Activated T-cell treated with anti-CD3 and anti-CD28 coated beads, Interleukin-2, amount 50 U/mL, for 72 hours (primary cell): ENCODE measurements at places on chromosomes 3 and 15. TPM values are rescaled to one million over a fixed set of nuclear protein-coding genes. Genes with fewer than 3 reads are reported as not detected.
A peak's percentile ranks its signal among the peaks of the same experiment; 100 is the strongest.

DNA sequence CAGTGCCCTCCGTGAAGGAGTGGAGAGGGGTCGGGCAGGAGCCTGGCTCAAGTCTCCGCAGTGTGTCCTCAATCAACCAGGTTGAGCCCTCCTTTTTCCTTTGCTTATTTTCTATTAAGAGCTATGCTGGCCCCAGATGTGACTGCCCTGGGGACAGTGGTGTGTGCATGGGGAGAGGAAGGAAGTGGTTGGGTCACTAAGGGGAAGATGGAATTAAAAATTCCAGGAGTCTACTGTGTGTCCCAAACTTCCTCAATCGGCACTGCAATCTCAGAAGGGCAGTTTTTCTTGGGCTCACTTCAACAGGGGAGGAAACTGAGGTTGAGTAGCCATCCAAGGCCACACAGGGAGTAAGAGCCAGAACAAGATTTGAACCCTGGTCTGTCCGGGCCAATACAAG lies 13.7 kb upstream of the GRIP2 start:
- no peak overlapping the region for H3K27ac ChIP-seq
- H3K27me3 ChIP-seq, result peaks cover 54% of the 10 kb centered on the region
- peaks cover 18% of the 10 kb centered on the region for H3K4me1 ChIP-seq
- no peak overlapping the region for H3K4me3 ChIP-seq

DNA sequence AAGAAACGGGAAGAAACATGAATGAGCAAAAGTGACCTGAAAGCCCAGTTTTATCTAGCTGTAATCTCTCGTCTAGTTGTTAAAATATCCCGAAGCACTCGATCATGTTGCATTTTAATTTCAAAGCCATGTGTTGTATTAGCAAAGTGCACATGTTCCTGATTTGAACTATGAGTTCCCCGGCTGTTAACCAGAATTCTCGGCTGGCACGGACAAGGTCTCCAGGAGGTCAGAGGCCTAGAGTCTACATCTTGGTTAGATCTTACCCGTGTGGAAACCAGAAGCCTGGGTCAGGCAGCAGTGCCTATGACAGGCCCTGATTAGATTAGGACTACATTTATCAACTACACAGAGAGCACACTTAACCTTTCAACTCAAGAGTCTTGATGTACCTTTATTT lies 195.8 kb downstream of the CDIN1 start:
- no peaks in the 10 kb centered on the region for H3K27me3 ChIP-seq
- H3K27ac ChIP-seq, result no peak overlapping the region
- H3K36me3 ChIP-seq, result no peaks in the 10 kb centered on the region
- no peak for DNase-seq
- H3K4me3 ChIP-seq, result no peak overlapping the region

DNA sequence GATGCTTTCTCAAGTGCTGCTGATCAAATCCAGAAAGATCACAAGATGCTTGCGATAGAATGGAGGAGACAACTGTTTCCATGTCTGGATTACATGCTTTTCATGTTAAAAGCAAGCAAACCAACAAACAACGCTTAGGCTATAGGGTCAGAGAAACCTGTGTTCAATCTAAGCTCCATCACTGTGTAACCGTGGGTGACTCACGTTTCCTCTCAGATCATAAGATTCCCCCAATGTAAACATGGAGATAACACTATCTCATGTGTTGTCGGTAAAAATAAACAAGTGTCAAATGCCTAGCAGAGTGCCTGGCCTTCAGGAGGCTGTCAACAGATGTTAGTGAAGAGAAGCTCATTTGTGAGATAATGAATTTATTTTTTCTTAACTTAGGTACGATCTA lies 907.8 kb downstream of the NTRK3 start:
- no peak overlapping the region for H3K27ac ChIP-seq
- H3K27me3 ChIP-seq, result no peaks in the 10 kb centered on the region
- no peaks in the 10 kb centered on the region for H3K4me1 ChIP-seq
- no peak overlapping the region for H3K4me3 ChIP-seq
- DNase-seq, result no peak

- H3K36me3 ChIP-seq, result peaks cover 4% of the 10 kb centered on the region
- DNase-seq, result peak; percentile 4
- H3K4me3 ChIP-seq, result no peak overlapping the region
- no peaks in the 10 kb centered on the region for H3K4me1 ChIP-seq
- H3K27ac ChIP-seq, result no peak overlapping the region
- no peaks in the 10 kb centered on the region for H3K27me3 ChIP-seq
Measured at GRCh38 chr3:122754929-122755328, 38.7 kb downstream of the HSPBAP1 start.

GRCh38 chr3:77169823-77170222 lies 129.9 kb downstream of the ROBO2 start:
- H3K4me1 ChIP-seq, result no peaks in the 10 kb centered on the region
- no peaks in the 10 kb centered on the region for H3K36me3 ChIP-seq
- no peaks in the 10 kb centered on the region for H3K27me3 ChIP-seq
- DNase-seq, result no peak
- H3K27ac ChIP-seq, result no peak overlapping the region

- H3K4me3 ChIP-seq, result peak overlapping the region; percentile 69
- H3K4me1 ChIP-seq, result peaks cover 39% of the 10 kb centered on the region
- peak overlapping the region; percentile 83 for H3K27ac ChIP-seq
- DNase-seq, result peak; percentile 67
Measured at GRCh38 chr3:51942603-51943450, 664 bp downstream of the PARP3 start.

- H3K27ac ChIP-seq, result no peak overlapping the region
- H3K27me3 ChIP-seq, result peaks cover 25% of the 10 kb centered on the region
- no peak for DNase-seq
- H3K36me3 ChIP-seq, result no peaks in the 10 kb centered on the region
- H3K4me1 ChIP-seq, result peaks cover 6% of the 10 kb centered on the region
Measured at GRCh38 chr3:42690191-42690590, 4.9 kb downstream of the KLHL40 start.

- no peaks in the 10 kb centered on the region for H3K27me3 ChIP-seq
- peaks cover 16% of the 10 kb centered on the region for H3K4me1 ChIP-seq
- H3K36me3 ChIP-seq, result peaks cover 24% of the 10 kb centered on the region
- H3K27ac ChIP-seq, result peak overlapping the region; percentile 47
Measured at GRCh38 chr3:197520311-197521276, 35.2 kb downstream of the BDH1 start.

GRCh38 chr3:138051947-138052802 lies 42.2 kb downstream of the CLDN18 start:
- no peaks in the 10 kb centered on the region for H3K36me3 ChIP-seq
- H3K27ac ChIP-seq, result no peak overlapping the region
- peaks cover 1% of the 10 kb centered on the region for H3K4me1 ChIP-seq

DNA sequence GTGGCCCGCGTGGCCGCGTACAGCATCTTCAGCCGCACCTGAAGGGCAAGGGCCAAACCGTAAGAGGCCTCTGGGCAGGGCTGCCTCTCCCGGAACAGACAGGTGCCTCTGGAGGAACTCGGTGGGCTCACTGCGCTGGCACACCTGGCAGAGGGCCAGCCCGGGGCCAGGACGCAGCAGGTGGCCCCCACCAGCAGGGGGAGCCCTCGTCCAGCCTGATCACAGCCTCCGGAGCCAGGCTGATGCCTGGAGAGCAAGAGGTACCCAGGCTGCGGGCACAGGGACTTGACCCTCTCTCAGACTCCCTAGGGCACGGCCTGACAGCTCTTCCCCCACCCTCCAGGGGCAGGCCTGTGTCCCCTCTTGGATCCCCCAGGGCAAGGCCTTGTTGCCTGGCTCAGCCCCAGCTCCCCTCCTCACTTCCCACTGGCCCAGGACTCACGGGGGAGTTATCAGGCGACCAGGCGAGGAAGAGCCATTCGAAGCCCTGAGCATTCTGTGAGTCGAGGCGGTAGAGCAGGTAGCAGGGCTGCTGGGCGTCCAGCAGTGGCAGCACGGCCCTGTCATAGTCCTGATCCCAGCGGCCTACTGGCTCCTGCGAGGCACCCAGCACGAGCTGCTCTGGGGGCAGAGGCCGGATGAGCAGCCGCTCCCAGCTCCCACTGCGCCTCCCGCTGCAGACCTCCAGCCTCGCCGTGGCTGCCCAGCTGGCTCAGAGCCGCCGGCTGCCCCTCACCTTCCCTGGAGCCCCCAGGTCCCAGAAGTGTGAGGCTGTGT lies 6.2 kb upstream of the TLR9 start:
- no peak overlapping the region for H3K27ac ChIP-seq
- peaks cover 56% of the 10 kb centered on the region for H3K4me1 ChIP-seq
- DNase-seq, result peak; percentile 88
- peaks cover 2% of the 10 kb centered on the region for H3K36me3 ChIP-seq

DNA sequence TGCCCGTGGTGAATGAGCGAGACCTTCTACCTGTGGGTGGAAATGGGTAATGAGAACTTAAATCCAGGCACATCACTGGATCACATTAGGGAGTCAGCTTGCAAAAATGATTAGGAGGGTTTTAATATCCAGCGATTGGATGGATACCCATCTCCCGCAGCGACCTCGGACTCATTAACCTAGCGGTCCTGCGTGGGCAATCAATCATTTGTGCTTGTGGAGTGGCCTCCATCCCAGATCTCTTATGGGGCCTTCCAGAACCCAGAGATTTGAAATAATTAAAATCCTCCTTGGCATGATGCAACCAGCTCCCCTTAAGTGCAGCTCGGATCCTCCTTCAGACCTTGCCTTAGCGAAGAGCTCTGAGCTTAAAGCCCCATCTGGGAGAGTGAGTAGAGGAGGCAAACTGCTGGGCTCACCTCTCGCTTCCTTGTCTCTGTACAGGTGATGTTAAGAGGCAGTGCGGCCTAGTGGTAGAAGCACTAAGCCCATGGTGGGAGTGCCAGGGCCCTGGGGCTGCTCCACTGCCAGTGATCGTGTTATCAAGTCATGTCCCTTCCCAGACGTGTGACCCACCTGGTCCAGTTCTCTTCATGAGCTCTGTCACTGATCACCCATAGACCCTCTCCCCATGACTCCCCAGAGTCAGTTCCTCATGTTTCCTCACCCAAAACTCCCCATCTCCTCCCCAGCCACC lies 285.2 kb upstream of the TLE3 start:
- H3K27me3 ChIP-seq, result peaks cover 11% of the 10 kb centered on the region
- H3K4me1 ChIP-seq, result no peaks in the 10 kb centered on the region
- no peak for DNase-seq
- H3K36me3 ChIP-seq, result no peaks in the 10 kb centered on the region
- H3K27ac ChIP-seq, result no peak overlapping the region

DNA sequence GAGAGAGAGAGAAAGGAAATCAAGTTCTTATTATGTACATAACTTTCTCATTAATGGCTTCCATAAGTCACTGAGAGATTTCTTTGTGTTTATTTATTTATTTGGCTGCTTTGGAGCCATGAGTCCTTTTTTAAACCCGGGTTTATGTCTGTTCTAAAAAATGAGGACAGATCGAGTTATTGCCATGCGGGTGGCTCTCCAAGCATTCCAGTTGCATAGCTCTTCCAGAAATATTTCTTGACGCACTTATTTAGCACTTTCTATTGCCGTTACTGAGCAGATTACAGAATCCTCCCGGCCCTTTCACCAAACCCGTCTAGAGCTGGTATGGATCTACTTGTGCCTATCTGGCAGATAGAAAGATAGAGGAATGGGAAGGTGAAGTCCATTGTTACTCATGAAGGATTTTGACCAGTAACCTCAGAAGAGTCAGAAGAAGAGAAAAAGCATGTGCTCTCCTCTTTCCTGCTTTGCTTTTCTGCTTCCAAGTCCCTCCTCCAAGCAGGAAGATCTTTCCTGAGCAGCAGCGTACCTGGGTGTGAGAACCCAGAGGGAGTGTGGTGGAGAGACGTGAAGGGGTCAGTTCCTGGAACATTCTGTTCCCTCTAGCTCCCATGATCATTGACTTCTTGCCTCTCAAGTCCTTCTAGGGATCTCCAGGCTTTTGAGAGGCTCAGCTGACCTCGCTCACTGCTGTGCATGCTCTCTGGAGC lies 112.8 kb downstream of the LPP start:
- no peak overlapping the region for H3K4me3 ChIP-seq
- H3K36me3 ChIP-seq, result peaks cover 2% of the 10 kb centered on the region
- DNase-seq, result no peak
- peaks cover 25% of the 10 kb centered on the region for H3K4me1 ChIP-seq
- H3K27ac ChIP-seq, result no peak overlapping the region

DNA sequence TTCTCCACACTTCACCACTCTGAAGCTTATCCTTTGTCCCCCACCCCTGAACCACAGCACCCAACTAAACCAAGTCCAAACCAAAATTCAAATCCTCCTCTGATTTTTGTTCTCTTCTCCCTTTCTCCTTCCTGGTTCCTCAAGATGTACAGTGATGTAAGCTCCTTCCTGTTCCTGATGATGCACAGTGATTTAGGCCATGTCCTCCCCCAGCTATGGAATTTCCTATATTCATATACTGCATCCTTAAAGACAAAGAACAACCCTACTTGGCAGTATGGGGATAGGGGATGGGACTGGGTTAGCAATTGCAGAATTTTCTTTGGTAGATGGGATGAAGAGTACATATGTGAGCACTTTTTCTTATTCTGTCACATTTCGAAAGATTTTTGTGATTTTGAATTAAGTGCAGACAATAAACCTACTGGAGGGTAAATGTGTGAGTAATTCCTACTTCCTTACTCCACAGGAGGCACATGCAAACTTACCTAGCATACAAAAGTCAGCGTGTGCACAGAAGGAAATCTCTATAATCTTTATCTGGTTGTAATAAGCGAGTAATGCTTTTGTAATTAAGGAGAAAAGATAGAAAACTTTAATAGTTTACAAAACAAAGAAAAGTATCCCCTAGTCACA lies 125.0 kb downstream of the ANO10 start:
- no peak overlapping the region for H3K27ac ChIP-seq
- H3K4me3 ChIP-seq, result no peak overlapping the region
- peaks cover 51% of the 10 kb centered on the region for H3K4me1 ChIP-seq
- peaks cover 41% of the 10 kb centered on the region for H3K27me3 ChIP-seq

DNA sequence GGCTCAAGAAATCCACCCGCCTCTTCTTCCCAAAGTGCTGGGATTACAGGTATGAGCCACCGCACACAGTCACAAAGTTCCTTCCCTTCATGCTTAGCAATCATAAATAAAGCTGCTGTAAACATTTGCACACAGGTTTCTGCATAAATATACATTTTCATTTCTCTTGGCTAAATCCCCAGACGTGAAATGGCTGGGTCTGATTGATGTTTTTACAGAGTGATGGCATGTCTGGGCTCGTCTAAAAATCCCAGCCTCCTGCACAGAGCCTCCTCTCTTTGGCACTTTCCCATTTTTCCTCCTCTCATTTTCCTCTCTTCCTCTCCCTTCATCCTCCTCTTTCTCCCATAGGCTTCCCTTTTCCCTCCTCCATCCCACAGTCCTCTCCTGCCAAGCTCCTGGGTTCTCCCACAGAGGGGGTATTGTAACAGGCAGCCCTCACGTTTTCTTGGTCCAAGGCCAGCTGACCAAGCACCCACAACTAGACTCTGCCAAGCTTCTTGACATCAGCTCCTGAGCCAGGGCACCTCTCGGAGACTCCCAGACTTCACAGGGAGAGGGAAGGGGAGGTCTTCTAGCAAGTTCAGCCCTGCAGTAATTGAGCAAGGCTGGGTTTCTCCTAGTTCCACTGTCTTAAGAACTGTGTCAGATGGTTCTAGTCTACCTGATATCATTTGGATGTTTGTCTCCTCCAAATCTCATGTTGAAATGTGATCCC lies 10.5 kb upstream of the PLA2G4E start:
- peaks cover 14% of the 10 kb centered on the region for H3K27me3 ChIP-seq
- no peak for DNase-seq
- no peak overlapping the region for H3K27ac ChIP-seq
- no peaks in the 10 kb centered on the region for H3K36me3 ChIP-seq
- no peak overlapping the region for H3K4me3 ChIP-seq
- peaks cover 23% of the 10 kb centered on the region for H3K4me1 ChIP-seq

- peaks cover 7% of the 10 kb centered on the region for H3K27me3 ChIP-seq
- no peaks in the 10 kb centered on the region for H3K36me3 ChIP-seq
- H3K27ac ChIP-seq, result no peak overlapping the region
- no peak for DNase-seq
- H3K4me1 ChIP-seq, result no peaks in the 10 kb centered on the region
Measured at GRCh38 chr3:42340466-42340865, 69.9 kb downstream of the LYZL4 start.

The IP6K1 gene
- 37.4 TPM for total RNA-seq

The BCL2A1 gene
- total RNA-seq, result 67.2 TPM

The CCDC54 gene
- total RNA-seq, result not detected

The APOD gene
- total RNA-seq, result 2.4 TPM
